Hippocampal formation (tissue), 2 donors: ENCODE measurements at places on chromosomes 6 and 20.

- DNase-seq, result no peak
Observed at GRCh38 chr6:35216851-35217811, 3.4 kb downstream of the SCUBE3 start.

DNA sequence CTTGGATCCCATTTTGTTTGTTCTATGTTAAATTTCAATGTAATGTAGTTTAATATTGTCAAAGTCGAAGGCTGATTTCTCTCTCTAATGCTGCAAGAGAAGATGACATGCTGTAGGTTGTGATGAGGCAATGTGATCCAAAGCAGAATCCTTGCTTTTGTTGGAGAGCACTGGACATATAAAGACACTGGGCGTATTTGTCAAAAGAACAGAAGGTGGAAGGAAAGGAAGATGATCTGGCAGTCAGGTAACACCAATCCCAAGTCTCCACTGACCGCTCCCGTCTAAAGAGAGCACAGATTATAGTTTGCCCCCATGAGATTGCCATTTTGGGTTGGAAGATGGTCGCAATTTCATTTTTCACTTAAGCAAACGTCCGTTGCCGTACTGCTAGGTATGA, 935 bp upstream of the RFX6 start:
- DNase-seq, result no peak

GRCh38 chr6:30611150-30611855, 5.7 kb downstream of the PPP1R10 start:
- DNase-seq, result no peak

DNA sequence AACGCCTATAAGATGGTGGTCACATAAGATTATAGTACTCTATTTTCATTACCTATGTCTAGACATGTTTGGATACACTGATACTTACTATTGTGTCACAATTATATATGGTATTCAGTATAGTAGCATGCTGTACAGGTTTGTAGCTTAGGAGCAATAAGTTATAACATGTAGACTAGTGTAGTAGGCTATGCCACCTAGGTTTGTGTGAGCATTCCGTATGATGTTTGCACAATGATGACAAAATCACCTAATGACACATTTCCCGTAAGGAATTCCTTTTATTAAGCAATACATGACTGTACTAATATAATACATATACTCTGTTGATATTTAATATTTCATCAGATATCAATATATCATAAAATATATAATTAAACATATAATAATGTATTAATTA, 540.7 kb downstream of the BMP2 start:
- no peak for DNase-seq

- no peak for DNase-seq
Observed at GRCh38 chr20:47392015-47392720, 35.7 kb upstream of the ZMYND8 start.

- DNase-seq, result peak; percentile 52
Observed at GRCh38 chr6:128882991-128883611, at the start of gene LAMA2. LAMA2 (plus strand) TSS chr6:128883138; CDS start chr6:128883246, 108 bp downstream.

DNA sequence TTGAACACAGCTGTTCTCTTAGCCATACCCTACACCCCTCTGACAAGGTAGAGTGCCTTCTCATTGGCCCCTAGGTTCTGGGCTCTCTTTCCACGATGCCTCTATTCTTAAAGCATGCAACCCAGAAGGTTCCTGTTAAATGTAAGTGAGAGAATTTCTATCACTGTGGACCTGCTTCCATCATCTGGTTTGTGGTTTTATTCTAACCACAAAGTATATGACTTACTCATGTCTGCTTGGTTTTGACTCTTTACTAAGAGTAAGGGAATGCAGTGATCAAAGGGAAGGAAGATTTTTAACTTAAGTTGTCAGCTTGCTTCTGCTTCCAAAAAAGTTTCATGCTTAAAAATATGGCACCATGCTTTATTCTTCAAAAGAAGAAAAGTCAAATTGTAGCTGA, 80.2 kb downstream of the ANKEF1 start:
- DNase-seq, result no peak

- no peak for DNase-seq
Observed at GRCh38 chr6:139027620-139028182, 844 bp upstream of the ABRACL start.

GRCh38 chr20:32201977-32202363, 5.6 kb downstream of the PLAGL2 start:
- no peak for DNase-seq

DNA sequence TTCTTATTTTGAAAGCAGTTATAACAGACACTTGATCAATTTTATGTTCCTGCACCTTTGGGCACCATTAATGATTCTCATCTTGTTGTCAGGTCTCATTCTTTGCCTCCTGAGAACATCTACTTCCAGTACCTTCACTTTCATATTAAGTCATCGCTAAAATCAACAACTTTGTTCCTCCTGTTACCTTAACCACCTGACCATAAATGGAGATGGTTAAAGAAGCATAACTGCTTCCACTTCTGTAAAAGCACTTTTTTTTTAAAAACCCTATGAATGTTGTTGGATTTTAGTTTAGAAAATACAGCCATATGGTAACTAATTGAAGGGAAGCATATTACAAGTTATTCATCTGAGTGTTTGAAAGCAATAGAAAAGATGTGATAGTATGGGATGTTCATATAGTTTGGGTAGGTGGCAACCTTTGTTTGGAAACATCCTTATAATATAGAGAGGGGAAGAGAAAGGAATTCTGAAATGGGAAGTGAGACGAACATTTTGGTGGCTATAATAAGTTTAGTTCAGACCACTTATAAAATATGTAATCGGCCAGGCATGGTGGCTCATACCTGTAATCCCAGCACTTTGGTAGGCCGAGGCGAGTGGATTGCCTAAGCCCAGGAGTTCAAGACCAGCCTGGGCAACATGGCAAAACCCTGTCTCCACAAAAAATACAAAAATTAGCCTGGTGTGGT, 53.9 kb downstream of the AFG1L start:
- DNase-seq, result no peak

DNA sequence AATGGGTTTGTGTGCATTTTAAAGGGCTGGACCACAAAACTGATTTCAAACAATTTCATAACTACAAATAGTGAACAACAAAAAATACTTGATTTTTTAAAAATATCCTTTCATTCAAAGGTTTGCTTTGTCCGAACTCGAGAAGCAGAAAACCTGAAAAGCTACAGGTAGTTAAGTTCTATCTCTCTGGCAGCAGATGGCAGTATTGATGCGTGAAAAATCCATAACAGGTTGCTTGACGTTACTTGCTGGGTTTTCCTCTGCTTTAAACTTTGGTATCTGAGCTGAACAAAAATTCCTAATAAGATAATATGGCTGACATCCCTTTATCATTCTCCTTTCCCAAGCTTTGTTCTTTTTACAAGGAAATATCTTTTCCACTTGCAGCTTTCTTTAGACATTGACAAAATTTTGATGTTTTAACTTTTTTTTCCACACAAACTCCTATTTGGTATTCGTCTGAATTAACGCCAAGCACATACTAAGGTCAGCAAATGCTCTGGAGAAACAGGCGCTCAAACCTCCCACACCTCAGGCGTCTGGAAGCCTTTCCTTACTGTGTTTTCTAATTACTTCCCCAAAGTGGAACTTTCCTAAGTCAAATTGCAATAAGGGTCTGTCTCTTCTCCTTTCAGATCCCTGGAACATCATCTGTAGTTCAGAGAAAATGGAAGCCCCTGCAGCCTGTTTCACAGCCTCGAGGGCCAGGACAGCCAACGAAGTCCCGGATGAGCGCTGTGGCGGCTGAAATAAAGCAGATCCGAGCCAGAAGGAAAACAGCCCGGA, 50.3 kb upstream of the GFRAL start:
- no peak for DNase-seq

DNA sequence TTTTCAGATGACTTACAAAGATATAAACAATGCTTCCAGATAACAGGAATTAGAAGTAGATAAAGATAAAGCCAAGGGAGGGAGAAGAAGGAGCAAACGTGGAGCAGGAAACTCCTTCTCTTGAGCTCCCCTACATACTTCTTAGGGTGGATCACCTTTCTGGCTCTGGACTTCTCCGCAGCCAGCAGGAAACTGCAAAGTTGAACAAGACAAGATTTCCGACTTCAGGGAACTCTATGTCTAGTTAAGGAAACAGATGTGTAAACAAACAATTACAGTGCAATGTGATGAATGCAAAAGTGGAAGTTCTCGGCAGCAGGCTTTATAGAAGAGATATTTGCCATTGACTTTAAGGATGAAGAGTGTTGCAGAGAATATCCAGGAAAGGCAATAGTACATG, 134.0 kb upstream of the MARCKS start:
- no peak for DNase-seq

DNA sequence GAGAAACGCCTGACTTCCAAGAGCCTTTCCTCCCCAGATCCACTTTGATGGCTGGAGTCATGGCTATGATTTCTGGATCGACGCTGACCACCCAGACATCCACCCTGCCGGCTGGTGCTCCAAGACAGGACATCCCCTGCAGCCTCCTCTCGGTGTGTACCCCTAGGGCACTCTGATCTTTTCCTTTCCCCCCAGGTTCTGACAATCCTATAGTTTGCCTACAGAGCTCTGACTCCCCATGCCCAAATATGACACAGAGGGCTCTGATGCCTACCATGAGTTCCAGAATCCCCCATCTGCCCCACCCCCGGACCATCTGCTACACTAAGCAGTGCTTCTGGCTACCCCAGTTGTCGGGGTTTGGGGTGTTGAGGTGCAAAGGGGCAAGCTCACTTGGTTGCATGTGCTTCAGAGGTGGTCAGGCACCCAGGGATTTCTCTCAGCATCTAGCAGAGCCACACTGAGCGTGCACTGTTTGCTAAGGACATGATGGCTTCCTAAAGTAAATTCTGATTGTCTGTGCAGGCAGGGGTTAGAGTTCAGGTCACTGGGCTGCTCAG, 24.0 kb upstream of the SGK2 start:
- DNase-seq, result no peak

- DNase-seq, result peak; percentile 68
Observed at GRCh38 chr6:111709615-111710398, 104.1 kb upstream of the TRAF3IP2 start.

DNA sequence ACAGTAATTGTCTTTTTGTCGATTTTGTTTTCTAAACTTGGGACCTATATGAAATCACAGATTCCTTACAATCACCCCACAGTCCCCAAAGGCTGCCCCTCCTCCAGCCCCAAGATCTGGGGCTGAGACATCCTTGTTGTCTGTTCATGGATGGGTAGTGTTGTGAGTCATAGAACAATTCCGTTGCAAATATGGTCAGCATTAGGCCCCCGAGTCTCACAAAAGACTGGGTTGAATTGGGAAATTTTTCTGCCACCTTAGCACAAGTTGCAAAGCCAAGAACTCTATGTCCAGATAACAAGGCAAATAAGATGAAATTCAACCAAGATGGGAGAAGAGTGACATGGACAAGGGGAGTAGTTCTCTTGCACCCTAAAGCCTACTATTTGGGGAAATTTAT, 10.5 kb upstream of the TAB2 start:
- DNase-seq, result no peak

DNA sequence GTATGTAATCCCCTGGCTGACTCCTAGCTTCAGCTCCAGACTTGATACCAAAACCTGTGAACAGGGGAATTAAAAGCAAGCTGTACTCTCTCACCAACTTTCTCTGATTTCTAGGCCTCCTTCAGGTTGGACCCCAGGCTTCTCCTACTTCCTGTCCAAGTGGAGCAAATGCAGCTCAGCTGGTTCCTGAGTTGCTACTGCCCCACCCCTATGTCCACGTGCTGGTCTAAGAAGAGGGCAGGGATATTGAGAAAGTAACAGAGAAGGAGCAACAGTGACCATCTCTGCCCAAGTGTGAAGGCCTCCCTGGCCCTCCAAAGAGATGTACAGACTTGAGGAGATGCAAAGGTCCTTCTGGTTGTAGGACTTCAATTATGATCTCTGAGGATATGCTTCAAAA, 188.3 kb upstream of the MCHR2 start:
- no peak for DNase-seq

- no peak for DNase-seq
Observed at GRCh38 chr20:23036371-23036770, 1.3 kb downstream of the SSTR4 start.
